ENCODE measurements at places on chromosomes 16 and 17.

GRCh38 chr17:14199601-14200000 lies 37.1 kb downstream of the CDRT15 start:
- no peak for DNase-seq

DNA sequence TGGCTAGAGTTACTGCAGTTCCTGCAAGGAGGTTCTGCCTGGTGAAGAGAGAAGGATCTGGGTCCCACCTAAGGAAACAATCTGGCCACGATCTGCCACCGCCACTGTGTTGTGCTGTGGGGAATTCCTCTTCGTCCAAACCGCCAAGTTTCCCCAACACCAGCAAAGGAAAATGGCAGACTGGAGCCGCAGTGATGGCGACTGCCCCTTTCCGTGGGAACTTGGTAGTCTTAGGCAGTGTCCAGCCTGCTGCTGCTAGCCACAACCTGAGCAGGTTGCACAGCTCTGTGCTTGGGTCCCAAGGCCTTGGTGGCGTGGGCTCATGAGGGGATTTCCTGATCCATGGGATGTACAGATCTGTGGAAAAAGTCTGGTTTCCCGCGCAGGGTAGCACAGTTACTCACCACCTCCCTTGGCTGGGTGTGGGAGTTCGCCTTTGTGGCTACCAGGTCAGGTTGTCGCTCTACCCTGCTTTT lies 28.6 kb downstream of the NFATC3 start:
- DNase-seq, result no peak

- no peak for DNase-seq
Observed at GRCh38 chr16:34801875-34802274, 1342.5 kb downstream of the TP53TG3F start.

- DNase-seq, result no peak
Observed at GRCh38 chr17:62388856-62389255, 8.5 kb downstream of the EFCAB3 start.

- no peak for DNase-seq
Observed at GRCh38 chr16:80689487-80689886, 114.9 kb downstream of the CDYL2 start.

DNA sequence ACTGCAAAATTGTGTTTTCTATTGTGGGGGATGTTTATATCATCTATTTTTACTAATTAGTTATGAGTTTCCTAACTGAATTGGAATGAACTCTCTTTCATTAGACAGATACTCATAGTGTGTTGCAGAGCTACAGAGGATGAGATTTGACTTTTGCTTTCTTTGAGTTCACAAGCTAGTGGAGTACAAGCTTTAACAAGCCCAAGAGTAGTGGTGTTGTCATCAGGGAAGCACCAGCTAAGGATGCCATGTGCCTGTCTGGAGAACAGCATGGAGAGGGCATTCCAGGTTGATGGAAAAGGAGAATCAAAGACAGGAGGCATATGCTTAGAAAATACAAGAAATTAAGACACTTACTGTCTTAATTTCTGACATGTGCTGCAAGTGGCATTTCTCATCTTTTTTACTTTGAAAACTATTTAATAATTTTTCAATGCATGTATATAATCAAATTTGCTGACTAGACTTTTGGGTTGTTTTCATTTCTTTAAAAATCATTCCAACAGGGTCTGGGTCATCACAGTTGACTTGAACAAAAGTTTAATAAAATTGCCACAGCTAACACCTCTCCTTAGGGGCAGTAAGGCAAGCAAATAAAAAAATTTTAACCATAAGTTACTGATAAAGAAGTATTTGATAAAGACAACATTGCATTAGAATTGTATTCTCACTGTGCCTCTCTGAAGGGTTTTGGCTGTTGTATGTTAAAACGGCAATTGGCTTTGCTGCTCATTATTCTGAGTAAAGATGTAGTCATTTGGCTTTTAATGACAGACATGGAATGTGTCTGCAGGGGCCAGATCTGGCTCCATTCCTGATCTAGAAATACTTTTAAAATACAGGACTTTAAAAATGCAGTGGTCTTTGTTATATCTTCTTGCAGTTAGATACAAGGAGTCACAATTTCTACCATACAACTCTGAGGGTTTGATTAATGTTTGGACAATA lies 323.7 kb upstream of the CDH11 start:
- no peak for DNase-seq
